A549 treated with GW870086 at 1 μM for 4 hours (cell line): ENCODE measurements at places on chromosomes 12 and 14. TPM values are rescaled to one million over a fixed set of nuclear protein-coding genes. Genes with fewer than 3 reads are reported as not detected.

GPR84 gene
- total RNA-seq = not detected in 5 replicates

BICDL1 gene
- 2.5 to 4.7 TPM (median 4.4 TPM) in 5 replicates for total RNA-seq

CLEC1B gene
- total RNA-seq = not detected in 5 replicates

TAS2R13 gene
- total RNA-seq = not detected in 5 replicates

EMP1 gene
- total RNA-seq = 110 to 172 TPM (median 159 TPM) in 5 replicates

MYL2 gene
- total RNA-seq = 0.39 to 0.92 TPM (median 0.52 TPM) in 5 replicates

KRT4 gene
- total RNA-seq = 1.9 to 3.9 TPM (median 2.7 TPM) in 5 replicates

FGF23 gene
- total RNA-seq = not detected in 5 replicates

SLC11A2 gene
- 15.0 to 24.1 TPM (median 22.6 TPM) in 5 replicates for total RNA-seq

POTEM gene
- not detected in 5 replicates for total RNA-seq

SLC10A1 gene
- total RNA-seq = not detected in 5 replicates

HOXC5 gene
- total RNA-seq = 0.38 to 1.3 TPM (median 0.61 TPM) in 5 replicates

PROX2 gene
- not detected in 5 replicates for total RNA-seq

MDGA2 gene
- total RNA-seq = 0.03 TPM in 1 of 5 replicates, not detected in the others

KRT80 gene
- 30.3 to 43.4 TPM (median 36.8 TPM) in 5 replicates for total RNA-seq
